ENCODE measurements at places on chromosomes 2 and 18.

GRCh38 chr2:12196495-12196894, 450.1 kb downstream of the LPIN1 start:
- DNase-seq = no peak

DNA sequence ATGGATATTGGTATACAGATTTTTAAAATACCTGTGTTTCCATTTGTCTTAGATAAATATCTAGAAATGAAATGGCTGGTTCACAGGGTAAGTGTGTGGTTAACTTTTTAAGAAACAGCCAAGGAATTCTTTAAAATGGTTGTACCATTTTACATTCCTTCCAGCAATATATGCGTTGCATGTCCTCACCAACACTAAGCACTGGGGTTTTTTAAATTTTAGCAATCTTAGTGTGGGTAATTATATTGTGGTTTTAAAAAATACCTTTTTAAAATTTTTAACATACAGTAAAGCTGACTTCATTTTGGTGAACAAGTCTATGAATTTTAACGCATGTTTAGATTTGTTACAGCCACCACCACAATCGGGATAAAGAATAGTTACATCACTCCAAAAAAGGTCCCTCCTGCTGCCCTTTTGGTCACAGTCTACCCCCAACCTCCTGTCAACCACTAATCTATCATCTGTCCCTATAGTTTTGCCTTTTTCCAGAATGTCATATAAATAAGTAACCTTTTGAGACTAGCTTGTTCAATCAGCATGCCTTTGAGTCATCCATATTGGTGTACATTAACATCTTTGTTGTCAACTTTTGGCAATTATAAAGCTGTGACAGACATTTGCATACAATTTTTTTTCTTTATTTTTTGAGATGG, 128.1 kb upstream of the MSTN start:
- DNase-seq = no peak

DNA sequence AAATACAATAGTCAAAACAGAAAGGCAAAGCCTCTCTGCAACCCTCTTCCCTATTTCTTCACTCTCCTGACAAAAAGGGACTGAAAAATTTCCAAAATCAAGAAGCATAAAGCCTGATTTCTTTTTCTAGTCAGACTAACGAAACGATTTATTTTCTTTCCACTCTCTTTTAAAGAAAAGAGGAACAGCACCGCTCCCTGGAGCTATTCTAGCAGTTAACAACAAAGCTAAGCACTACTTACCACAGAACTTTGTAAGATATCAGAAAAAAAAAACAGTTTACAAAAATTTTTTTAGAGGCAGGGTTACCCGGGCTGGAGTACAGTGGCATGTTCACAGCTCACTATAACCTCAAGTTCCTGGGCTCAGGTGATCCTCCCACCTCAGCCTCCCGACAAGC, 14.4 kb upstream of the FHL2 start:
- no peak for DNase-seq

DNA sequence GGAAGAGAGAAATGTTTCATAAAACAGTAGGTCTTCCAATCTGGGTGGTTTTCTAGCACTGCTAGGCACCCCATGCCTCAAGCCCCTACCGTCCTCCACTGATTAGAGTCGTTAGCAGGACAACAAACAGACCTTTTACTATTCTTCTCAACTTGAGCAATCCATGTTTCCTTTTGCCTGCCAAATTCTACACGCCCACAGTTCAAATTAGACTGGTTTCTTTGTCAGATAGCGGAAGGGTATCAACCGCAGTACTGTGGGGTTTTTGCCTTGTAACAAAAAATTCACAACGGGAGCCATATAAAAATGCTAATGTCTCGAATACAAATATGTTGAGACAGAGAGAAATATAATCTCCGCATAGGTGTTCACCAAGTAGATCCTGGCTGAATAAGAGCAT, 59.9 kb downstream of the VIT start:
- no peak for DNase-seq

All from amniotic epithelial cell (primary cell).